Fibroblast of upper back skin (primary cell): ENCODE measurements at places on chromosomes 12 and 14.

DNA sequence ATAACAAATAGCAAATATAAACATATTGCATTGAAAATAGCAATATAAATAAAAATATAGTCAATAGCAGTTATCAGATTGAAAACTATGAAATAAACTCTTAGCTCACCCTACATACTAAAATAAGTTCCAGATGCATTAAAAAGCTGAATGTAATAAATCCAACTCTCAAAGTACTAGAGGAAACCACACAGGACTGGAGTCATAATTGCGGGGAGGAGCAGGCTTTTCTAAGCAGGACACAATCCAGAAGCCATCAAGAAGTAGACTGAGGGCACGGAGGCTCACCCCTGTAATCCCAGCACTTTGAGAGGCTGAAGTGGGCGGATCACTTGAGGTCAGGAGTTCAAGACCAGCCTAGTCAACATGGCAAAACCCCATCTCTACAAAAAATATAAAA lies 22.2 kb downstream of the GSC start:
- peak; percentile 8 for DNase-seq

DNA sequence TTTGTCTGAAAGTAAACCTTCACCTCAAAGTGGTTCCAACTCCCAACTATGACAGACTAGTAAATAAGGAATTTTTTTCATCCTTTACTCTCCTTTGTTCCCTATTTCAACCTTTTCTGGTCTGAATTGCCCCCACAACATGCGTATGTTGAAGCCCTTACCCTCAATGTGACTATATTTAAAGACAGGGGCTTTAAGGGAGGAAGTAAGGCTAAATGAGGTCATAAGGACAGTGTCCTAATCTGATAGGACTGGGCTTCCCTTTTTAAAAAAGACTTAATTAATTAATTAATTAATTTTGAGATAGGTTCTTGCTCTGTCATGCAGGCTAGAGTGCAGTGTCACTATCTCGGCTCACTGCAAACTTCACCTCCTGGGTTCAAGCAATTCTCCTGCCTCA lies 86.3 kb downstream of the VCPKMT start:
- DNase-seq = no peak

DNA sequence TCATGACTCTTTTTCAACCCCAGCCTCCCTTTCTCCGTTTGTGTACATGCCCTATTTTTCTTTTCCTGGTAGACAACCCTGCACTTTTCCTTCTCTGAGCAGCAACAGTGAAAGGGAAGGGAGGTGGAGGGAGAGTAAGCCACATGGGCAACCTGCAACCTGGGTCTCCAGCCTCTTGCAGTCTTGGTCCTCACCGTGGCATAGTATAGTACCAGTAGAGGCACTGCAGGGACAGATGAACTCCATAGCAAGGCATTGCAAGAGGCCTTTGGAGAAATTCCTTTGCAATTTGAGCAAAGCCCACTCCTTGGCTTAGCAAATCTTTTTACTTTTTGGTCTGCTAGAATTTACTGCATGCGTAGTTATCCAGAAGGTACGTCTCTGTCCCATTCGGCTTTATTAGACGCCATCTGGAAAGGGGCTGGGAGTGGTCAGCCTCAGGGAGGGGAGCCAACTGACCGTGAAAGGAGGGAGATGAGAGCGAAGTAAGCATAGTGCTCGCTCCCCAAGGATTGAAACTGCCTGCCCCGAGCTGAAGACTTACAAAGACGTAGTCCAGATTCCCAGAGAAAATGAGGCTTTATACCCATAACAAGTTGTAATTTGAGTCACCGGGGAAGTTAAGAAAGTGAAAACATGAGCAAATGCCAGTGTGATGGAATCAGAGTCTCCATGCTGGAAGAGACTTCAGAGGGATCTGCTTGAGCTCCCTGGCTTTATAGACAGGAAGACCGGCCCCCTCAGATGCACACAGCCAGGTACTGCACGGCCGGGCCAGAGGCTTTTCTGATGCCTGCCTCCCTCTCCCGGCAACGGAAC lies 332.0 kb downstream of the CACNA1C start:
- peak; percentile 84 for DNase-seq

- no peak for DNase-seq
Measured at GRCh38 chr12:9699898-9700605, 30.5 kb downstream of the CLEC2D start.

- no peak for DNase-seq
Measured at GRCh38 chr12:58481811-58482210, 438.5 kb downstream of the LRIG3 start.

GRCh38 chr14:92544051-92544720 lies 30.6 kb downstream of the RIN3 start:
- no peak for DNase-seq

DNA sequence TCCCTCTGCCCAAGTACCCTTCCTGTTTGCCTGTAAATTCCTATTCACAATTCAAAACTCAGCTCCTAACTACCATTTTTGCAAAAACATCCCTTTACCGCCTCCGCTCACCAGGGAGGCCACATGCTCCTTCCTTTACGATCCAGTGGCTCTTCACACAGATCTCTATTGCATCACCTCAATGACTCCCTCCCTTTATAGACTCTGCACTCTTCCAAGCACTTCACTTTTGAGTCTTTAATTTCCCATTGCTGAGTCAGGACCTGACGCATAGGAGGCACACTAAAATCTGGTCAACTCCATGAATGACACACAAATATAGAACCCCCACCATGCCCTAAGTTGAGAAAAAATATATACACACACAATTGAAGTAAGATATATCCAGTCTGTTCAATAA lies 45.9 kb downstream of the PPP1R13B start:
- DNase-seq = peak; percentile 80

DNA sequence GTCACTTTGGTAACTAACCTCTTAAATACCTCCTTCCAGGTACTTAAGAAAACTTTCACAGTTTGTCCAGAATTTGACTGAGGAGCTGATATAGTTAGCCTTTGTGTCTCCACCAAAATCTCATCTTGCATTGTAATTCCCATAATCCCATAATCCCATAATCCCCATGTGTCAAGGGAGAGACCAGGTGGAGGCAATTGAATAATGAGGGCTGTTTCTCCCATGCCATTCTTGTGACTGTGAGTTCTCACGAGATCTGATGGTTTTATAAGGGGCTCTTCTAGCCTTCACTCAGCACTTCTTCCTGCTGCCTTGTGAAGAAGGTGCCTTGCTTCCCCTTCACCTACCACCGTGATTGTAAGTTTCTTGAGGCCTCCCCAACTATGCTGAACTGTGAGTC lies 7.8 kb upstream of the NOVA1 start:
- no peak for DNase-seq

- DNase-seq = peak; percentile 66
Measured at GRCh38 chr14:103527408-103528145, 1.4 kb upstream of the TRMT61A start.

DNA sequence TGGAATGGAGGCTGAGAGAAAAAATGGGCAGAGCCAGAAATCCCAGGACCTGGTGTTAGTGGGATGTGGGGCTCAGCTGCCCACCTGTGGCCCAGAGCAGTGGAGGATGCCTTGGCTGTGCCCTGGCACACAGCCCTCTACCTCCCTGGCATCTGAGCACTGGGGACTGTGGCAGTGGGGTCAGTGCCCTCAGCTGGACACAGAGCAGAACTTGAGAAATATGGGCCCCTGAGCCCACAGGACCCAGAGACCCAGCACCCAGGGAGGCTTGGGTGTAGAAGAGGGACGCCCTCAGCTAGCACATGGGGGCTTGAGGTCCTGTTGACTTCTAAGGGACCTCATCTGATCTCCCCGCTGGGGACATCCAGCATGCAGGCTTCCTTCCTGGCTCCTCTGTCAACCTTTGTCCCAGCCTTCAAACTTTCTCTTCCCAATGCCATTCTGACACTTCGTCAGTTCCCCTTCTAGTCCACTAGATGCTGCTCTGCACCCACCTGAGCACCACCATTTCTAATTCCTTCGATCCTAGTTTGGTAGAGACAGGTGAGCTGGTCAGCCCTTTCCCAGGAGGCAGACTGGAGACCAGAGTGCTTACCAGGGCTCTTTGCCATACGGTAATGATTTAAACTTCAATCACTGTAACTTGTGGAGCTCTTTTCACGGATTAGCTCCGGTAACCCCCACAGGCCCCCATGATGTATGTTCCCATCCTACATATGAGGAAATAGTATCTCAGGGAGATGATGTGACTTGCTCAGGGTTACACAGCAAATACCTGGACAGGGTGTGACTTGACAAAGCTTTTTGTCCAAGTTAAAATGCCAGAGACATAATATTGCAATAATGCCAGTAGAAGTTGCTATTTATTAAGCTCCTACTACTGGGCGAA lies 143.7 kb downstream of the ASCL4 start:
- peak; percentile 10 for DNase-seq

DNA sequence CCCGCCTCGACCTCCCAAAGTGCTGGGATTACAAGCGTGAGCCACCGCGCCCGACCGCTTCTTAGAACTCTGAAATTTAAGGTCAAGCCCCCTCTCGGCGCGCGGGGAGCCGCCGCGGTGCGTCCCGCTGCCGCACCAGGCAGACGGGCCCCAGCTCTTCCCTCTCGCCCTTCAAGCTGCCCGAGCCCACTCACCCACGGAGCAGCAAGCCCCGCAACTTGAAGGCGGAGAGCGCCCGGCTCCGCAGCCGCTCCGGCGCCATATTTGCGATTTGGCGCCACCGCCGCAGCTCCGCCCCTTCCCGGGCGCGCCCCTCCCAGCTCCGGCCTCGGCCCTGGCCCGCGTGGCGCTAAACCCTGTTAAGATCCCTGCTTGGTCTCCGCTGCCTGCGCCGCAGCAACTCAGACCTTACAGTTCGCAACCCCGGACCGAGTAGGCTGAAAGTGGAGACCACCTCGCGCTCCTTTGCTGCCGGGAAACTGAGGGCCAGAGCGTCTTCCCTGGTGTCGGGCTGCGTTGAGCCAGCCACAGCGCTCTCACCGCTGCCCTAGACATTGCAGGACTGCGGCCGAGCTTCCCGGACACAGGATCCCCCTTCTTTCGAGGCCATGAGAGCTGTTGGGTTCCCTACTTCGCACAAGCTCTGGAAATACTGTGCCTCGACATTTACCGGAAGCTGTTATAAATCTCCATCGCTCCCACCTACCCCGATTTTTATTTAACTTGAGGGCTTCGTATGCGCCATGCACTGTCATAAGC lies at the start of gene POLE2:
TSS of gene POLE2 (minus strand) at position 273 of the 759 bp plus-strand sequence. CDS start at position 262, 11 bp downstream.
- DNase-seq = peak; percentile 68

DNA sequence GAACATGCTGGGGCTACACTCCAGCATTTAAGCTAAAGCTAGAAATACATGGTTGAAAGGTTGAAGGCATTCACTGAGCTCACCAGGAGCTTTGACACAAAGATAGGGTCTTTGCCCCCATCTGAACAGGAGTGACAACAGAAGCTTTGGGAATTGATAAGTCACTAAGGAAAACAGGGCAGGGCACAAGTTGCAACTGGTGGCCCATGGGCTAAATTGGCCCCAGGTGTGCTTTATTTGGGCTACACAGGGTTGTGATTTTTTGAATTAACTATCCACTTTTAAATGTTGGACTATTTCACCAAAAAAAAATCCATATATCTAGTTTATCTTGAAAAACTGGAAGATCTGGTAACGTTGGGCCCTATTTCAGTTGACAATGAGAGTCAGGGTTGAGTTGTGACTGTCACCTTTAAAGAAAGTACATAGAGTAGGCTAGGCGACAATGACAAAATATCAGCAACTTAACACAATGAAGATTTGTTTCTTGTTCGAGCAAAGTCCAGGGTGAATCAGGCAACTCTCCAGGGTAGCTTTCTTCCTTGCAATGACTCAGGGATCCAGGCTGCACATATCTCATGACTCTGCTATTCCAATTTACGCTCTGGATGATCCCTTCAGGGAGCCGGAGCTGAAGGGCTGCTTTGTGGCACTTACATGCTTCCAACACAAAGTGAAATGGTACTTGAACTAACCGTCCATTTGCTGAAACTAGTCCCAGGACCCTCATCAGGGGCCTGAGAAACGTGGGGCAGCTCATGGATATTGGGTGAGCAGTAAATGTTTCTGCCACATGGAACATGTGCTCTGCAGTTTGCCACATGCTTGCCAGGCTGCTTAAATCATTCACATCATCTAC lies 13.3 kb upstream of the EIF4B start:
- peak; percentile 31 for DNase-seq

DNA sequence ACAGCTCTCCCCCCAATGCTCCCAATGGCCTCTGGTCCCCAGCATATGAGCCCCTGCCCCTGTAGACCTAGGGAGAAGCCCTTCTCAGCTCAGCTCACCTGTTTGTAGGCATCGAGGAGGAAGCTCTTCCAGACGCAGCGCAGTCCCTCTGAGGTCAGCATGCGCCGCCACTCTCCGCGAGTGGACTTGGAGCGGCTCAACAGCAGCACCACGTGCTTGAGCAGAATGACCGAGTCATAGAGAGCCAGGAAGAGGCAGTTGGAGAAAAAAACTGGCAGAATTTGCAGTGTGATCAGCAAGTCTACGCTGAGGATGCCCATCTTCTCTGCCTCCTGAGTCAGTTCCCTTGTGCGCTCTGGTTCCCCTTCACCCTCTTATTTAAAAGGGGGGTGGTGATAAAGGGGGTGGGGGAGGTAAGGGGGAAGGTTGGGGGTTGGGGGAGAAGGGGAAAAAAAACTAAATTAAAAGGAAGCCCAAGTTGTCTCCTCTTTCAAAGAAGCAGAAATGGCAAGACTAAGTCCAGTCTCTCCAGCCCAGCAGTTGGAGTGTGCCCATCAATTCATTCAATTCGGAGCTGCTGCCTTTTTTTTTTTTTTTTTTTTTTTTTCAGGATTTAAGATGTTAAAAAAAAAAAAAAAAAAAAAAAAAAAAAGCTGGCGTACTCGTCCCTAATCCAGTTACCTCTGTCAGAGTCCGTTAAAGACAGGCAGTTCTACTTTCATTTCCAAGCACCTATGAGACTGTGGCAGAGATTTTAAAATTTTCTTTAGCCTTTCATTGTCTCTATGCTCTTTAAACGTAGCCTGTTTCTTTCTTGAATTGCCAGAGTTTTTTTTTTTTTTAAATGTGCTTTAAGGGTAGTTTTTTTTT lies at the start of gene DIO2:
TSS of gene DIO2 (minus strand) at position 352 of the 870 bp plus-strand sequence. CDS start at position 320, 32 bp downstream.
- DNase-seq = peak; percentile 5
